ENCODE measurements at places on chromosomes 6 and 20.

GRCh38 chr6:135994857-135995544, 143.5 kb downstream of the PDE7B start:
- no peak for DNase-seq

GRCh38 chr6:5922230-5922629, 84.5 kb downstream of the NRN1 start:
- no peak for DNase-seq

DNA sequence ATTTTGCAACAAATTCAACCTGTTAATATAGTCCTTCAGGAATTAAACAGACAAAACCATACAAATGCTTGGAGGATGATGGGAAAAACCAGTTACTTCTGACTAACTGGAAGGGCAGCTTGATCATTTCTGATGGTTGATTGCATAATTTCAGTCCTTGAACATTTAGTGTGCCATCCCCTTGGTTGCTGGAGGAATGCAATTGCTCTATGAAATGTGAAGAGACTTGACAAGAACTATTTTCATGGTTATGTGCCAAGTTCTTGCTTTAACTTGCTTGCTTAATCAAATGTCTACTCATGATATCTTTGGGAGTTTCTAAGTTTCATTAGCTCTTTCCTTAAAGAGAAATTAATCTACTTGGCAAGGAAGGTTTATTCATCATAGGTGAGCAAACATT, 45.2 kb downstream of the ANKEF1 start:
- no peak for DNase-seq

- DNase-seq, result no peak
Measured at GRCh38 chr6:136491251-136491650, 59.0 kb downstream of the MAP7 start.

GRCh38 chr6:130717657-130718056, 109.5 kb upstream of the SMLR1 start:
- DNase-seq, result no peak

GRCh38 chr6:97440590-97441176, 157.7 kb upstream of the MMS22L start:
- DNase-seq, result no peak

- DNase-seq, result peak; percentile 7
Measured at GRCh38 chr20:37627060-37627766, 66.6 kb upstream of the CTNNBL1 start.

- no peak for DNase-seq
Measured at GRCh38 chr6:157946053-157946617, 35.5 kb upstream of the SYNJ2 start.

GRCh38 chr20:15584507-15584906, 988.7 kb downstream of the KIF16B start:
- no peak for DNase-seq

DNA sequence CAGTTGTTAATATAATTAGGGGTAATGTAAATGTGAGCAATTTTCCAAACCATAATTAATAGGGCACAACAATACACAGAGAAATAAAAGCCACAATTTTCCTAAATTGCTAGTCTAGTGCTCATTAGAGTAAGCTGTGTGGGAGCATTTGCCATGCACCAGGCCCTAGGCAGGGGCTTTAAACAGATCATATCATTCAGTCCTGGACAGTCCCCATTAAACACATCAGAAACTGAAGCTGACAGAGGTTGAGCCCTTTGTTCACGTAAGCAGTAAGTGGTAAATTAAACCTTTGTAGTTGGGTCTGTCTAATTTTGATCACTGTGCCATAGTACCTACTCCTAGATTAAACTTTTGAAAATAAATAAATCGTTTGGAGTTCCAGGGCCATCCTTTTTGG, 931.1 kb downstream of the C6orf118 start:
- no peak for DNase-seq

GRCh38 chr6:3721810-3722621, 29.5 kb downstream of the PXDC1 start:
- no peak for DNase-seq

DNA sequence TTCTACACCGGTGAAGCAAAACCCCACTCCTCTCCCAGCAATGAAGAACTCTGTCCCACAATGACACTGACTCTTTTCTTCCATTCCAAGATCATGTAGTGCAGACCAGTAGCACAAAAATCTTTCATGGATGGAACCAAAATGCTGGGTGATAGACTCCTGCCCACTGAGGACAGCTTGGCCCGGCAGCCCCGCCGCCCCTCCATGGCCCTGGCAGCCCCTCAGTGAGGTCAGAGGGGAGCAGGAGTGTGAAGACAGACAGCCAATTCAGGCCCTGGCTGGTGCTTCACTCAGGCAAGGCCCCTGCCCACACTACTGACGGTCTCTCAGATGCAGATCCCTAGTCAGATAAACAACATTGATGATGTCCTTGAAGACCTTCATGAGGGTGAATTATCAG, 131.9 kb upstream of the SYNDIG1 start:
- DNase-seq, result no peak

- DNase-seq, result no peak
Measured at GRCh38 chr6:117907601-117908245, 659 bp downstream of the SLC35F1 start.

DNA sequence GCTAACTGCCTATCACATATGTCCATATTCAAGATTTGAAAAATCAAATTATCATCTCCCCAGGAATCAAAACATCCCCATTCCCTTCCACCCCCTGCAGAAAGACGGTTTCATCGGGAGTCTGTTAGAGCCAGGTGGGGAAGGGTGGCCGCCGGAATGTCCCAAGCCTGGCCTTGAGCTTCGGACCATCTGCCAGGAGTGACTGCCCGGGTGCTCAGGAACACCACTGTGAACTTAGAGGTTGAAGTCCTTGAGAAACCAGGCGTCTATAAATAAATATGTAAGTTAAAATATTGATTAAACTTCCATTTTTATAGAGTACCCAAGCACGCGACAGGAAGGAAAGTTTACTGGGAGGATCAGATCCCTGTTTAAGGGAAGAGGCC, 250.8 kb downstream of the DLL1 start:
- no peak for DNase-seq

DNA sequence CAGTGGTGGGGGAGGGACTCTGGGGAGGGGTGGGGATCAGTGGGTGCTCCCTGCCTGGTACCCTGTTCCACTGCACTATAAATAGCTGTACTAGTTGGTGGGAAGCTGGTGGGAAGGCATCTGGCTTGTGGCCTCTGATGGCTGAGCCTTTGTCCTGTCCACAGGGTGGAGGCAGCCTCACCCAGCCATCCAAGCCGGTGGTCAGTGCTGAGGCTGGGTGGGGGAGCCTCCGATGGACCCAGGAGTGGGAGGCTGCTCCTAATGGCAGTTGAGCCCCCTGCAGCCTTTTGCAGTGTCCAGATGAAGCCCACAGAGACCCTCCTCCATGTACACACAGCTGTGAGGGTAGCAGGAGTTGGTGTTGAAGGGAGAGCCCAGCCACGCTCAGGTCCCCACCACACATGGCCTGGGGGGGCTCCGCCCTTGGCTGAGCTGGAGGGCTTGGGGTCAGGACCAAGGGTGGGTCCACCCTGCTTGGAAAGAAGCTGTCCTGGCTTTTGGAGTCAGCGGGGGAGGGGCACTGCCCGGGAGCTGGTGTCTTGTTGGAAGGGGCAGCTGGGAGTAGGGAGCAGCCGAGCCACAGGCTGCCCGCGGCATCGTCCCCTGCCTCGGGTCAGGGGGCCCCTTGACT, 2.5 kb downstream of the PPDPF start:
- DNase-seq, result no peak

- DNase-seq, result peak; percentile 35
Measured at GRCh38 chr6:32086661-32087573, 22.2 kb downstream of the TNXB start.

- DNase-seq, result no peak
Measured at GRCh38 chr6:1215884-1216487, 95.9 kb upstream of the FOXQ1 start.

- no peak for DNase-seq
Measured at GRCh38 chr6:168309997-168310396, 9.6 kb downstream of the DACT2 start.

GRCh38 chr6:165245287-165245686, 64.1 kb downstream of the C6orf118 start:
- no peak for DNase-seq

- no peak for DNase-seq
Measured at GRCh38 chr20:58251979-58252591, 23.6 kb upstream of the ANKRD60 start.

GRCh38 chr6:3841711-3842565, 7.2 kb upstream of the FAM50B start:
- DNase-seq, result no peak

DNA sequence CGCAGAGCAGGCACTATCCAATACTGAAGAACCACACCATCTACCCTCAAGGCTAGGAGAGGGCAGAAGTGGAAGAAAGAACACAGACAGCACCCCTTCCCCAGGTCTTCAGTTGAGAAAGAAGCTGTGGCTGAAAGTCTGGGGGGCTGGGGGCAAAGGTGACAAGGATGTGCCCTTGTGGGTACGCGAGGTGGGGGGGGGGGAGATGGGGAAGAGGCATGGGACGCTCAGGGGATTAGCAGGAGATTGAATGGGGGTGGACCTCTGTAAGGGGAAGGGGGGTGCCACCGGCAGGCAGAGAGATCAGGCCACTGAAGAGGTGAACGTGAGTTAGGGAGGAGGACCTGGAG, 1.1 kb downstream of the B4GALT5 start:
- DNase-seq, result no peak

DNA sequence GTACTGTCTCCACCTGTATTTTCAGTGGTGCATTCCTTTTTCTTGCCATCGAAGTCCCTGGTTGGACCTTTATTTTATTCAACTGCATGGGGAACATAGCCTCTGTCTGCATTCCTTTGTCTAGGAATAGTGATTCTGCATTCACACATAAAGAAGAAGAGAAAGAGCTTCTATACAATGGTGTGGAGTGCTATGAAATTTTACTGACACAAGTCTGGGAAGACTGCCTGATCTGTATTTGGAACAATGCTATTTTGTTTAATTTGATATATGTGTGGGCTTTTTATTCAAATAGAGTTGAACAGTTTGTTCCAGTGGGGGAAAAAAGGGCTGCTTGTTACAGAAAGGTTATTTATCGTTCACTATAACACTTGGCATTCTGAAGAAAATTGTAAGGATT, 375.7 kb upstream of the POU3F2 start:
- no peak for DNase-seq

- DNase-seq, result no peak
Measured at GRCh38 chr6:166595061-166595780, 8.7 kb upstream of the RAMACL start.

DNA sequence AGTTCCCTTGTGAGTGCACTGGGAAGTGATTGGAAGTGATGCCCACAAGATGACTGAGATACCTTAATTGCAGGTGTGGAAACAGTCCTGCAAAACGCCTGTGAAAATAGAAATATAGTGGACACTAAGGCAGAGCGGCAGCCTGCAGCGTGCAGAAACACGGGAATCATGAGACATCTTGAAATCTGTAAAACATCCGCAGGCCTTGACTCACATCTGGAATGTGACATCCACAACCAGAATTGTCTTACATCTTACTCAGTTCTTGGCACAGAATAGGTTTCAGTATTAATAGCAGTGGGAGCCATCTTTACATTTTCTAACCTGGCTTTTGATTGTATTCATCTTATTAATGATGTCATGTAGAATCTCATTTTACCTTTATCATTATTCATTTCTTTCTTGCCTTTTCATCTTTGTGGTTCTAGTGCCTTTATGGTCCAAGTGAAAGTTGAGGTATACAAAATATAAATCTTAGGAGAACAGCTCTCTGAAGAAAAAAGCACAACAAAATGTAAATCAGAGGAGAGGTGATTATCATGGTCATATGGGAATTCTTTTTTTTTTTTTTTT, 44.6 kb downstream of the CDYL start:
- no peak for DNase-seq

- DNase-seq, result no peak
Measured at GRCh38 chr20:1803061-1803931, 91.9 kb upstream of the SIRPA start.

DNA sequence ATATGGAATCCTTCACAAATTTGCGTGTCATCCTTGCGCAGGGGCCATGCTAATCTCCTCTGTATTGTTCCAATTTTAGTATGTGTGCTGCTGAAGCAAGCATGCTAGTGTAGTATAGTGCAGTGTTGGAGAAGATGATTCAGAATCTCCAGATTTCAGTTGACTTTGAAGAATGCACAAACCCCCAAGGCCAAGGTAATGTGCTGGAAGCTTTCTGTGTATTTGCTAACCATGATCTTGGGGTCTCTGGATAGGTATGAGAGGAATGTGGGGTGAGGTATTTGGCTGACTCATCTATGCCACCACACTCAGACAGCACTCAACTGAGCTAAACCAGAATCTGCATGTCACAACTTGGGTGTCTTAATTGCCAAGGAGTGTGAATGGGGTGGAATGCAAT, 42.6 kb upstream of the DEK start:
- no peak for DNase-seq

DNA sequence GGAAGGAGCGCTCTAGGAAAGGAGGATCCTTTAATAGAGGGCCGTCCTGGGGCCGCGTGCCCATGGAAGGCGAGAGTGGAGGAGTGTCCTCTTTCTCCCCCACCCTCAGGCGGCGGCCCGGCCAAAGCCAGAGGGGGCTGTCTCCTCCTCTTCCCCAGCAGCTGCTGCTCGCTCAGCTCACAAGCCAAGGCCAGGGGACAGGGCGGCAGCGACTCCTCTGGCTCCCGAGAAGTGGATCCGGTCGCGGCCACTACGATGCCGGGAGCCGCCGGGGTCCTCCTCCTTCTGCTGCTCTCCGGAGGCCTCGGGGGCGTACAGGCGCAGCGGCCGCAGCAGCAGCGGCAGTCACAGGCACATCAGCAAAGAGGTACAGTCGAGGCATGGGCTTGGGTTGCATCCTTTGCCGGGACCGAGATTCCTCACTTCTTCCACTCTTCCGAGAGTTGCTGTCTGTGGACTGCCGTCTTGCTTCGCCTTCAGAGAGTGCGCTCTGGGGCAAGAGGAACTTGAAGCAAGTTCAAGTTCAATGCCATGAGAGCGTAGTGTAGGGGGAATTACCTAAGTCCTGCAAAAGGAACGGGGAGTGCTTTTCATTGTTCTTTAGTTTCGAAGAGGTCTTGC, at the start of gene LAMA2:
LAMA2 (plus strand) TSS at position 148 of the 621 bp plus-strand sequence; CDS start at position 256, 108 bp downstream.
- no peak for DNase-seq

DNA sequence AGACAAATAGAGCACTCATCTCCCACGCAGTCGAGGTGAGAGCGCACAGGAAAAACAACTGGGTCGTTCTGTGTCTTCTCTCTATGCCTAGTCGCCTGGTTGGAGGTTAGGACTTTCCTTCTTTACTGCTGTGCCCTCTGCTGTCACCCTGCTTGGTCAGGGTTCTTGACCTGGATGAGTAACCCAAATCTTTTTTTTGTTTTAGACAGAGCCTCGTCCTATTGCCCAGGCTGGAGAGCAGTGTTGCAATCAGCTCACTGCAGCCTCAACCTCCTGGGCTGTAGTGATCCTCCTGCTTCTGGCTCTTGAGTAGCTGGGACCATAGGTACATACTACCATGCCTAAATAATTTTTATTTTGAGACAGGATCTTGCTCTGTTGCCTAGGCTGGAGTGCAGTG, 24.5 kb downstream of the PRPF6 start:
- no peak for DNase-seq
